ENCODE measurements at places on chromosomes 1 and 21.

DNA sequence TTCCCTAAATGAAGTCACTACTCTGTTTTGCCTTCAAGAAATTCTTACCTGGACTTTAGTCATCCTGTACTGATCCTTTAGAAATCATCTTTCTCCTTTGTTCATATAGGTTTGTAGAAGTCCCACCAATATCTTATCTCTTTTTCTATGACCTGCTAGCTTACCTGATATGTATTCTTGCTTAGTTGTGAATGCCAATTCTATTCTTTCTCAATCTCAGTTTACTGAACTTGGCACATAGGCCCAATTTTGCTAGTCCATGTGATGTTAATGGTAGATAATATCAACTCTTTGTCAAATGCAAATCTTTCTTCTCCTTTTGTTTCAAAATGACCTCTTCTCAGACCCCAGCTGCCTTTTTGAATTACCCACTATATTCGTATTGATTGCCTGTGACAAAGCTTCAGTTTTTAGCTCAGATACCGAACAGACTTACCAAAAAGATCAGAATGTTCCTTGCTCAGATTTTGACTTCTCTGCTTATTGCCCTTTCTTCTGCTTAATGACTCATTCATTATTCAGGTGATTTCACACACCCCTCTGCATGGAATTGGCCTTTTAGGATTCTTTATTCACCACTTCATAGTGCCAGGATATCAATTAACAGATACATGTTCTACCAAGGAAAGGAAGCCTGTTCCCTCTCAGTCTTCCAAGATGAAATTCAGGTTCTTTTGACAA lies 20.6 kb downstream of the IPO9 start:
- DNase-seq, result no peak

DNA sequence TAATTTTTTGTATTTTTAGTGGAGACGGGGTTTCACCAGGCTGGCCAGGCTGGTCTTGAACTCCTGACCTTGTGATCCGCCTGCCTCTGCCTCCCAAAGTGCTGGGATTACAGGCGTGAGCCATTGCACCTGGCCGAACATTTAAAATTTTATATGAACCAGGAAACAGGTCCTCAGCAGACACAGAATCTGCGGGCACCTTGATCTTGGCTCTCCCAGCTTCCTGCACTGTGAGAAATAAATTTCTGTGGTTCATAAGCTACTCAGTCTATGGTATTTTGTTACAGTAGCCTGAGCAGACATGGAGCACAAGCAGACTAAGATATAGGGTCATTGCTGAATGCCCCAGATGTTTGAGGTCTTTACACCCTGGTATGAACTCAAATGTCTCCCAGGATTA lies 23.6 kb upstream of the CTH start:
- DNase-seq, result no peak

GRCh38 chr1:198929111-198929604 lies 290.3 kb downstream of the PTPRC start:
- DNase-seq, result no peak

DNA sequence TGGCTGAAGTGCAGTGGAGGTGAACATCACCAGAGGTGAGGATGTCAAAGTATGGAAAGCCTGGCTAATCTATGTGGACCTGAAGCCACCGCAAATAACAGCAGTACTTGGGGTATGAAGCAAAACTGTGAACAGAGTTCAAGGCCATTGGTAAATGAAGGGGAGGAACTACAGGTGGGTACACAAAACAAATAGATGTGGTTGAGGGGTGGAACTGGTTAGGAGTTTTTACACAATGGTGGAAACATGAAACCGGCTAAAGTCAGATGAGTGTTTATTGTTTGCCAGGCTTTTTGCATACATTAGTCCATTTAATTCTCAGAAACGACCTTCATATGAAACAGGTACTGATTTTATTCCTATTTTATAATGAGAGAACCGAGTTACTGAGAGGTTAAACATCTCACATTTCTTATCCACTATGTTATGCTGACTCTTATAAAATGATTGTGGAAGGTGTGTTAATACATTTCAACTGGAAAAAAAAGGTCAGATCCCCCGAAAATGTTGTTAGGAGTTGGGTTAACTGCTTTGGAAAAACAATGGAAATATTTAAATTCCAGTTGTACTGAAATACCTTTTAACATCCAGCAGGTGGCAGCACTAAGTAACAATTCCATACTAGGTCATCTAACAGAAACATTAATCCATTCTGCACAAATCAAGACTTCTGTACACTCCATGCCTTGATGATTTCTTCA lies 44.3 kb upstream of the GTF2B start:
- no peak for DNase-seq

- DNase-seq, result no peak
Measured at GRCh38 chr1:75725861-75726361, 1.4 kb downstream of the ACADM start.

GRCh38 chr1:233183226-233184020 lies 112.1 kb downstream of the PCNX2 start:
- DNase-seq, result no peak

DNA sequence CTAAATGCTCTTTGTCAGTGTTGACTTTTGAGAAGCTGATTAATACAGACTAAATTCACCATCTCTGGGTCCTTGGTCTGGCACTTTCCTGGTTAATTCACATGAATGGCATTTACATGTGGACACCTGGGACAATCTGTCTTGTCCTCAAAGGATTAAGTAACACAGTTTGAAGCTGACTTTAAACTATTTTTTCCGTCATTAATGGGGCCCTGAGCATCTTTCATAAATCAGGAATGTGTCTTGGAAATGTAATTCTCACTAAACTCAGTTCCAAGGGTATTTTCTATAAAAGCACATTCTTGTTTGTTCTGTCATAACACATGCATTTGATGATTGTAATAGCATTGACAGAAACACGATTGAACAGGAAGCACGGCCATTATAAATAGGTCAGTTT lies 26.7 kb upstream of the NBL1 start:
- no peak for DNase-seq

Measured in stimulated activated CD4-positive, alpha-beta T cell treated with anti-CD3 and anti-CD28 coated beads, TNF-alpha, amount 100 ng/mL, for 1 hour (primary cell).